ENCODE measurements at places on chromosomes 11 and 22.

GRCh38 chr11:84234462-84235202, 948.5 kb upstream of the CCDC90B start:
- no peak for DNase-seq

GRCh38 chr22:29635734-29636357, 32.4 kb downstream of the NF2 start:
- peak; percentile 71 for DNase-seq

GRCh38 chr22:29348956-29349355, 33.5 kb upstream of the RASL10A start:
- no peak for DNase-seq

DNA sequence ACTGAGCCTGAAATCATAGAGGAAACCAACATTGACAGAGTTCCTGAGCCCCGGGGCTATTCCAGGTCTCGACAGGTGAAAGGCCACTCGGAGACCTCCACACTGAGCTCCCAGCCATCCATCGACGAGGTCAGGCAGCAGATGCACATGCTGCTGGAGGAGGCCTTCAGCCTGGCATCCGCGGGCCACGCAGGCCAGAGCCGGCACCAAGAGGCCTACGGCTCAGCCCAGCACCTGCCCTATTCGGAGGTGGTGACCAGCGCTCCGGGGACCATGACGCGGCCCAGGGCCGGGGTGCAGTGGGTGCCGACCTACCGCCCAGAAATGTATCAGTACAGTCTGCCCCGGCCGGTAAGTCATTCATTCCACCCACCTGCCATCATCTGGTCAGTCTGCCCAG, 54.9 kb downstream of the C11orf91 start:
- no peak for DNase-seq

- DNase-seq = no peak
These were observed 41.8 kb downstream of the OSBPL5 start for GRCh38 chr11:3123305-3123704.

GRCh38 chr11:1484695-1485503, 1.7 kb downstream of the MOB2 start:
- DNase-seq = no peak

- no peak for DNase-seq
These were observed 35.8 kb upstream of the FIBIN start for GRCh38 chr11:26958005-26958701.

DNA sequence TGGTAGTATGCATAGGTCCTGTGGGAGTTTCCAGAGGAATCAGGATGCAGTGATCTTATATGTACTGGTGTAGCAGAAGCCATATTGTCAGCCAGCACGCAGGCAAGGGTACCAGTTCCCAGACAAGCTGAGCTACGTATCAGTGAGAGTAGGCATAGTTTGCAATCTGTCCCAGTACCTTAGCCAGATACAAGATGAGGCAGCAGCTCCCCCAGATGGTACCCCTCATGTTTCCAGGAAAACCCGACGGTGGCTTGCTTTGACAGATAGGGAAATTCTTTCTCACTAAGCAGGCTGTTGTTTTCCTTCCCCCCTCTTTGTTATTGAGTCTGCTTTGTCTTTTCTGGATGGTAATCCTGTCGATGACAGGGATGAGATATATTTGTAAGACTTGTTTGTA, 109.7 kb upstream of the RRM1 start:
- no peak for DNase-seq

- no peak for DNase-seq
These were observed 15.8 kb upstream of the SLC36A4 start for GRCh38 chr11:93213622-93214021.

DNA sequence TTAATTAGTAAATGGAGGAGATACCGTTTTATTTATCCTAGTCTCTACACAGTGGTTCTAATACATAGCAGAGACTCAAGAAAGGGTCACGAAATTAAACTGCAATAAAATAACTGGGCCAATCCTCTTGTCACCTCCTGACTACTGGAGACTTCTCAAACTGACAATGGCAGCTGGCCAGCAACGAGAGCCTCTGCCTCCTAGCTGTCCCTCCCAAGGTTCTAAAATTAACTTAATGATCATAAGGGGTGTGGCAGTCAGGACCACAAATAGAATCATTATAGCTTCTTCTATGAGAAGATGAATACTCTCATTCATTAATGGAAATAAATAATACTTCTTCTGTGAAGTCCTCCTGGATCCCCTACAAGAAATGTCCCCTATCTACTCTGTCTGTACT, 63.8 kb upstream of the APOA1 start:
- DNase-seq = no peak

- DNase-seq = no peak
These were observed 16.8 kb downstream of the TPST2 start for GRCh38 chr22:26573026-26573662.

DNA sequence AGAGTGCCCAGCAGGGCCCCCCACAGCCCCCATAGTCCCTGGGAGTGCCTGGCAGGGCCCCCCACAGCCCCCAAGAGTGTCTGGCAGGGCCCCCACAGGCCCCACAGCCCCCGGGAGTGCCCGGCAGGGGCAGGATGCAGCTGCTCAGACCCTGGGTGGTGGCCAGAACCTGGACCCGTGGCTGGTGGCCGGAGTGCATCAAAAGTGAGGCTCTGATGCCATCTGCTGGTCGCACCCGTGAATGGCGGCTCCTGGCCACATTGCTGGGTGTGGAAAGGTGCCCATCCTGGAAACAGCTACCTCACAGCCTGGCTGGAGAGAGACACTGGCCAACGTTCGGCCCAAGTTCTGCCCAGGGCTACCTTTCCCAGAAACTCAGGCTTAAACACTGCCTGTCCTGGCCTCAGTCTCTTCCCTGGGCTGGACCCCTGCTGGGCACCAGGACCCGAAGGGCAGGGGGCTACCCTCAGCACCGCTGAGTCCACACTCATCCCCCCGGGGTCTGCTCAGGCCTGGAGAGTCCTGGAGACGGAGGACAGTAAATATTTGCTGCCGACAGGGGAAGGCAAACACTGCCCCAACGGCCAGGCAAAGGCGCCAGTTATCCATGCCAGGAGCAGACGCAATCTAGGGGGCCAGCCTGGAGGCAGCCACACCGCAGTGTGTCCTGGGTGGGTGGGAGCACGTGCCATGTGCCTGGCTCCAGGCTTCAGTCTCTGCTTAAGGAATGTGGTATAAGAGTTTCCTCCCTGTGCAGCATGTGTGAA, 4.4 kb downstream of the INS start:
- peak; percentile 86 for DNase-seq

GRCh38 chr22:31049815-31050420, 31.2 kb upstream of the SMTN start:
- no peak for DNase-seq

DNA sequence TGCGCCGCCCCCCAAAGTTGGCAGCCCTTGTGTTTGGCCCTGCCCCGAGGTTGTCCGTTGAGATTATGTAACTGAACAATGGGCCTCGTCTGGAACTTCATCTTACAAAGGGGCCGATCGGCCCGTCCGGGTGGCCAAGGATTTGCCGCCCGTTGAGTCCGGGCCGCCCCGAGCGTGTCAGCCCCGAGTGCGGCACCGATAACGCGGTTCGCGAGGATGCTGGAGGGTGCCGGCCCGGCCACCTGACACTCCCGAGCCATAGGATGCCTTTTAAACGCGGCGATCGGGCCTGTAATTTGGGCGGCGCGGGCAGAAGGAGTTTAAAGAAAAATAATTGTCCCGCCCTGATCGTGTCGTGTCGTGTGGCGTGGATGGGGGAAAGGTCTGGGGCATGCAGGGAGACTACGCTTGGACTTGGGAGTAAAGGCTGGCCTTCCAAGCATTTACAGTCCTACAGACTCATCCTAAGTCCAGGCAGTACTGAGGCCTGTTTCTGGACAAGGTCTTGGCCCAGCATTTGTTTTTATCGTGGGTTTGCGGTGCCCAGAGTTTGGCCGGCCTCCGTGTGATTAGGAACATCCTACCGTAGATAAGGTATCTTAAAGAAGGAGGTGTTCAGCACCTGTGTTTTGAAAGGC, 1.3 kb downstream of the WEE1 start:
- no peak for DNase-seq

- no peak for DNase-seq
These were observed 55.9 kb upstream of the MN1 start for GRCh38 chr22:27857443-27857842.

- no peak for DNase-seq
These were observed 50.5 kb upstream of the PARVG start for GRCh38 chr22:44130076-44130711.

- DNase-seq = no peak
These were observed 42.1 kb upstream of the KLHL35 start for GRCh38 chr11:75474878-75475766.

- no peak for DNase-seq
These were observed 98.0 kb upstream of the THY1 start for GRCh38 chr11:119520966-119521365.

DNA sequence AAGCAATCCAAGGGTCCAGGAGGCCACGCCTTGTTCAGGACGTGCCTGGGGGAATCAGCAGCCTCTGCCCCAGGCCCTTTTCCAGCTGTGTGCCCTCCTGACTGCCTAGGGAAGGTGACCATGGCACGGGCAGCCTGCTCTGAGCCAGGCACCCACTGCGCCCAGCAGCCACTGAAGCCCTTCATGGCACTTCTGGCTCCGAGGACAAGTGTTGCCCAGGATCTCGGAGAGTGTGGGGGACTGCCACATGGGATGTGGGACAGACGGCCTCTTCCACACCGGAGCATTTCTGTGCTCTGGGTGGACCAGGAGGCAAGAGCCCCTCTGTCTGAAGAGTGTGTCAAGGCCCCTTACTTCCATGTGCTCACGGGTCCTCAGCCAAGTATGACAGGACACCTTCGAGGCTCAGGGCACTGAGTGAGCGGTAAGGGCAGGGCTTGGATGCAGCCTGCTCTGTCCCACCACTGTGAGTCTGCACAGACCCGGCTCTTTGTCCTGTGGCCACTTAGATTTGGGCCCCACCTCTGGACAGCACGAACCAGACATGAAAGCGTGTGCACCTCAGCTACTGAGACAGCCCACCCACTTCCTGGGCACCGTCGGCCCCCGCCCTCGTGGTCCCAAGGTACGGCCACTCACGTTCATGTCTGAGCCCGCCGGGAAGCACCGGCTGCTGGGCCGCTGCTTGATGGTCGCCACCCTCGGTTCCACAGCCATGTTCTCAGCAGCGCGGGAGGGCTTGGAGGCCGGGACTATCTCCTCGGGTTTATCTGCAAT, 93.6 kb downstream of the CTTN start:
- no peak for DNase-seq

DNA sequence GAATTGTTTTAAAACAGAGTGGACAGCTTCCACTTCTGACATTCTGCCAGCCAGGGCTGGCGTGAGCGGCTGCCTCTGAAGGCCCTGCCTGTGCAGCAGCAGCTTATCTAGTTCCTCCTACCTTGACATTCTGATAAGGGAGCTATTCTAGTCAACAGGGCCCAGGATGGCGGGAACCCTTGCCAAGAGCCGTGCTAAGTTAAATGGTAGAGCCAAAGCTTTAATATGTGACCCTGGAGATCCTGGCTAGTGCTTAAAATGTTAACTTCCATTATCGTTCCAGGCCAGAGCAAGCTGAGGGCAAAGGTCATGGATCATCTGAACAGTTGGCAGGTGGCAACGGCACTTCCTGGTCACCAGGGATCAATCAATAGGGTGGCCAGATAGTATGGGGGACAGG, 3.5 kb downstream of the KCNJ5 start:
- no peak for DNase-seq

DNA sequence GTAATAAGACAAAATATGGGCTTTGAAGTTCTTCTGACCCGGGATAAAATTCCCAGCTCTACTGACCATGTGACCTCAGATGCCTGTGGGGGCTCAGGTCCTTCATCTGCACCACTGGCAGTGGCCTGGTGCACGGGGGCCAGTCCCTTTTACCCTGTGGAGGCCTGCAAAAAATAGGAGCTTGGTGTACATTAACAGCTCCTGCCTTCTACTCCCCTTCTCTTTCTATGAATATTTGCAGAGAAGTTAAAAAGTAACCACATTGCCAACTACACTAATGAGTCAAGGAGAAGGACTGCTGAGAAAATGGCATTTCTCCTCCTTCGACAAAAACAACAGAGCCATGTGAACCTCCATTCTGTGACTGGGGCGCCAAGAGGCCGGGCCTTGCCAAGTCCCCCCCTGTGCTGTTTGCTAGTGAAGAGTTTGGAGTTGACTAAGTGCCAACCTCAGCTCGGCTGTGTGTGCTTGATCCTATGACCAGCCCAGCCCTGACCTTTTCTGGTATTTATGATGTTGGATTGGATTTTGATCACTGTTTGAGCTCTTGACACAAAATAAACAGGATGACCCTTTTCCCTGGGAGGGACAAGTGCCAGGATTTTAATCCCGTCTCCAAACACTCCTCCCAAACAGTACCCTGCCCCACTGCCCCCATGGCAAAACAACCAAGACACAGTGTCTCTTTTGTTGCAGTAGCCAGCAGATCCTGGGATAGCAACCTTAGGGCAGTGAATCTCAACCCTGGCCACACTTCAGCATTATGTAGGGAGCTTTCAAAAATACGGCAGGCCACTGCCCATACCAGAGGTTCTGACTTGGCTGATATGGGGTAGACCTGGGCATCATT, 380.1 kb downstream of the LARGE1 start:
- no peak for DNase-seq

DNA sequence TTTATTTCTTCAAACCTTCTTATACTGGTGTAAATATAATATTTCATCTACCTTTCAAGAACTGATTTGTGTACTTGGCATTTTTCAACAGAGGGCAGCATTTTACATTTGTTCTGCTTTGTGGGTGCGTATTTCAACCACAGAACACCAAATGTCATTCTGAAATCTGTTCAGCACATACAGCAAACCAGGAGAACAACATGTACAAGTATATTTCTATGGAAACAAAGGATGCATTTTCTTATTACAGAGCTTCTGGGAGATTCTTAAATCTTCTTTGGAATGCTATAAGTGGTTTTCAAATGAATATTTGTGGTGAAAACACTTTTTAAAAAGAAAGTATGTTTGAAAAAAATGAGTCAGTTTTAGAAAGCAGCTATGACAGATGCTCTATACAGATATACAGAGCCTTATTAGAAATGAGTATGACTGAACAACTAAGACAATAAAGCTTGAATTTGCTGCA, 946.0 kb downstream of the FAM181B start:
- peak; percentile 1 for DNase-seq

- no peak for DNase-seq
These were observed 9.5 kb upstream of the CBX6 start for GRCh38 chr22:38881464-38881871.
